ENCODE measurements at places on chromosomes 5 and 9. TPM values are rescaled to one million over a fixed set of nuclear protein-coding genes. Genes with fewer than 3 reads are reported as not detected.

The PCDHGA7 gene
- total RNA-seq = 0.64 TPM

The PLPPR1 gene
- total RNA-seq = not detected

The PTGS1 gene
- total RNA-seq = 1.8 TPM

The PITX1 gene
- not detected for total RNA-seq

The PHAX gene
- total RNA-seq = 26.6 TPM

The BTNL8 gene
- total RNA-seq = 0.13 TPM

The C5orf52 gene
- not detected for total RNA-seq

The SCGB3A1 gene
- 1.5 TPM for total RNA-seq

The CDC20B gene
- not detected for total RNA-seq

The LYRM7 gene
- total RNA-seq = 3.5 TPM

The APBA1 gene
- 7.1 TPM for total RNA-seq

The IL5 gene
- not detected for total RNA-seq

The RNF183 gene
- not detected for total RNA-seq

The KCNIP1 gene
- 33.6 TPM for total RNA-seq

The ADRB2 gene
- total RNA-seq = 10.7 TPM

The NR5A1 gene
- not detected for total RNA-seq

The ABLIM3 gene
- total RNA-seq = 19.5 TPM
